NCI-H1092 (cell line): ENCODE measurements at places on chromosomes 2 and 18.
A peak's percentile ranks its signal among the peaks of the same experiment; 100 is the strongest.

- DNase-seq = peak; percentile 10
These were observed 62.8 kb downstream of the ARL6IP6 start for GRCh38 chr2:152781175-152781574.

GRCh38 chr2:102771114-102771513 lies 9.3 kb downstream of the TMEM182 start:
- DNase-seq = no peak

- no peak for DNase-seq
These were observed 119.2 kb downstream of the VAPA start for GRCh38 chr18:10033016-10033399.

DNA sequence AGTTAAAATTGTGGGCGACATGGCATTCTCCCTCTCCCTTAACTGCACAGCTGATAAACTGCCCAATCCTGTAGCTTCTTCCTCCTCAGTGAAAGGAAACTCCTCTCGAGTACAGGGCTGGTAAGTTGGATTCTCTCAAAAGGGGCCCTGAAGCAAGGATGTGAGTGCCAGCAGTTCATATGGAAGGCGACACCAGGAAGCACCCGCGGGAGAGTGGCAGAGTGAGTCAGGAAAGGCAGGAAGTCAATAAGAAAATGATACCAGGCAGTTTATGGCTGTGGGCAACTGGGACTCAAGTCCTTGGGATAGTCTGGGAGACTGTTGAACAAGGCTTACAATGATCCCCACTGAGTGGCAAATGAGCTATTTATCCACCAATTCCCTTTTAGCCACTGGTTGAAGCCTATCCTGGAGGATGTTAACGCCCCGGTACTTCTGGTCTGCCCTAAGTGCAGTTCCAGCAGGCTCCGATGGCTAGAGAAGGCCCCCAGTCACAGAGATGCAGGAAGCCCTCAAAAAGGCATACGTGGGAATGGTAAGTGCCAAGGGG lies 34.8 kb downstream of the ABHD3 start:
- no peak for DNase-seq

DNA sequence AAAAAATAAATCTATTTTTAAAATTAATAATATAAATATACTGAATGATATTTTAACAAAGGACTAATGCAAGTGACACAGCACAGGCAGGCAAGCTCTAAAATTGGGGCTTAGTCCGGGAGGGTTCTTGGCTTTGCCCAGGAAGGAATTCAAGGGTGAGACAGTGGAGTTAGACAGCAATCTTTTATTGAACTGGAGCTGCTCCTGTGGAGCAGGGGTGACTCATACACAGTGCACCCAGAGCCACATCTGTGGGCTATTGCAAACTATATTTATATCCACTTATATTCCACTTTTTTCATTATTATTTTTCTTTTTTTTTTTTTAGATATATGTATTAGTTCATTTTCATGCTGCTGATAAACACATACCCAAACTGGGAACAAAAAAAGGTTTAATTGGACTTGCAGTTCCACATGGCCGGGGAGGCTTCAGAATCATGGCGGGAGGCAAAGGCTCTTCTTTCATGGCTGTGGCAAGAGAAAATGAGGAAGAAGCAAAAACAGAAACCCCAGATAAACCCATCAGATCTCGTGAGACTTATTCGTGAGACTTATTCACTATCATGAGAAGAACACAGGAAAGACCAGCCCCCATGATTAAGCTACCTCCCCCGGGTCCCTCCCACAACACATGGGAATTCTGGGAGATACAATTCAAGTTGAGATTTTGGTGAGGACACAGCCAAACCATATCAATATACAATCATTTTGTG lies 437.1 kb downstream of the BCL11A start:
- no peak for DNase-seq

DNA sequence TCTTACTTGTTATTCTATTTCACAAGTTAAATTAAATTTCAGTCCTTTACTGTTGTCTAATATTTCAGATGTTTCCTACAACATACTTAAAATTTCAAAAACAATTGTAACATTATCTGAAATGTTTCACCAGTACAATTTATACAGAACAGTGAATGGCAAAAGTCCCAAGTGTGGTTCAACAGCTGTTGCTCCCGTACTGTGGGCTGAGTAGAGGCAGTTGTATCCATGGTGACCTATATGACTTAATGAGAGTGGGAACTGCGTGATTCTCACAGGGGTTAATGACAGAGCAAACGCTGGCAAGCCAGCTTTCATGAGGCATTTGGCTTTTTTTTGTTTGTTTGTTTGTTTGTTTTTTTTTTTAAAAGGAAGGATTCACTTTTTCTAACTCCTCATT lies 5.3 kb upstream of the PLCL1 start:
- peak; percentile 27 for DNase-seq

DNA sequence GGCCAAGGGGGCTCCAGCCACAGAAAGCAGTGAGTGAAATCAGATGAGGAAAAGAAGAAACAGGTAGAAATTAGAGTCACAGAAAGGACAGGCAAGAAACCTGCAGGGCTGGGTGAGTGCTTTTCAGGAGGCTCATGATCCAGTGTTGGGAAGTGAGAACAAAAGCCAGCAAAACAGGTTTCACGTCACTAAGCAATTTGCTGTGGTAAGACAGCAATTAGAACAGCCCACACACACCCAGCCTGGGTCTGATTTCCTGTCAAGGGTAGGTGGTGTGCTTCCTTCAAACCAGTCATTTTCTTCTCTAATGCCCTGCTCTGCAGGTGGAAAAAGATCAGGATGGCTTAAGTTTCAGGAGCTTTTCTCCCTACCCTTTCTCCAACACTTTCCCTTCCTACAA lies 52.9 kb upstream of the XDH start:
- no peak for DNase-seq

DNA sequence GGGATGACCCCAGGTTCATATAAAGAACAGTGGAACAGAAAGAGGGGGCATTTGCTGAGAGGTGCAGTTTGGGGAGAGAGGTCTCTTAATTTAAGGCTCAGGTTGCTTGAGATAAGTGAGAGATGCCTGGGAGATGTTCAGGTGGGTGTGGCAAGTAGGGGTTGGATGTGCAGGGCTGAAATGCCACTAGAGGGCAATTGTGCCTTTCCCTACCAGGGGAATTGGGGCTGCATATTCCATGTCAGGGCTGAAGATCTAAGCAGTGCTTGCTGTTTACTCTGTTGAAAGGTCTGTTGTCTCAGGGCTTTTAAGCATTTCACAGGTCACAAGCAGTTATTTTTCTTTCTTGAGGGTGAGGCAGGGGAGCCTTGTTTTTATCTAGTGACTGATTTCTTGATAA lies 7.8 kb downstream of the CCDC85A start:
- peak; percentile 20 for DNase-seq

- no peak for DNase-seq
These were observed 36.5 kb upstream of the TFCP2L1 start for GRCh38 chr2:121321476-121321875.

GRCh38 chr2:50691513-50691912 lies 340.4 kb downstream of the NRXN1 start:
- DNase-seq = no peak

DNA sequence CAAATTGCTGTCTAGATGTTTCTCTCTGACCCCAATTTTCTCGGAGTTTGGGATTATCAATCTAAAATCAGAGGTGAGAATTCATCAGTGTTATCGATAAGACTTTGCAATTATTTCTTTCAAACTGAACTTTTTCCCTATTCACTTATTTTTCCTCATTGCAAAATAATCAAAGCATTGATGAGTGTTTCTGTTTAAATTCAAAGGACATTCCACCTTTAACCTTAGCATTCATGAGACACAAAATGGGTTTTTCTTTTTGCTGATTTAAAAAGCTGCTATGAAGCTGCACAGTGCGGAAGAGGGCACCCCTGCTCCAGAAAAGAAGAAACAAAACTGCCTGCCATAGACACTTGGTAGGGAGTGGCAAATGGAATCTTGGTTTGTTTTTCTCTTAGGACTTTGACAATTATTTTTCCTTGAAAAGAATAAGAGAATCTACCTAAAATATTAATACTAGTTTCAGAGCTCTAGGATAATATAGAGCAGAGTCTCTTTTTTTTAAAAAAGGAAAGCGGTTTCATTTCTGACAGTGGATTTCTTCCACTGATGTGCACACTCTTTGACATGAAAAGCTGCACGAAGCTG lies 203.4 kb downstream of the TGIF1 start:
- no peak for DNase-seq

DNA sequence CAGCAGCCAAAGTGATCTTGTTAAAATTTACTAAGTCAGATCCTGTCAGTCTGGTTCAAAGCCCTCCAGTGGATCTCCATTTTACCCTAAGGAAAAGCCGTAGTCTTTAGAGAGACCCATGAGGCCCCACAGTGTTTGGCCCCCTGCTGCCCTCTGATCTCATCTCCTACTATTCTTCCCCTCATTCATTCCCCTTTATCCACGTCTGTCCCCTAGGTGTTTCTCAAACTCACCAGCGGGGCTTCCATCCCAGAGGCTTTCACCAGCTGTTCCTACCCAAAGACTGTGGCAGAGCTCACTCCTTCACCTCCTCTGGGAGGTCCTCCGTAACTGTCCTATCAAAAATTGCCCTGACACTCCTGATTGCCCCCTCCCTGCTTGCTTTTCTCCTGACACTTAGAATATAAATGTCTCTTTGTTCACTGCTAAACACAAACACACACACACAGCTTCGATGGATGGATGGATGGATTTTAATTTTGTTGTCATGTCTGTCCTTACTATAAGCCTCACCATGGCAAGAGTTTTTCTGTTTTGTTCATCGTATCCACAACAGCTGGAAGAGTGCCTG lies 26.1 kb downstream of the LIMS1 start:
- DNase-seq = no peak

- DNase-seq = no peak
These were observed 4.1 kb downstream of the ZEB2 start for GRCh38 chr2:144515696-144516410.

GRCh38 chr18:49041435-49042245 lies 90.9 kb upstream of the SMAD7 start:
- no peak for DNase-seq

- no peak for DNase-seq
These were observed 166.8 kb downstream of the NR4A2 start for GRCh38 chr2:156165742-156166141.

- no peak for DNase-seq
These were observed 8.5 kb downstream of the STEAP3 start for GRCh38 chr2:119231975-119232665.

DNA sequence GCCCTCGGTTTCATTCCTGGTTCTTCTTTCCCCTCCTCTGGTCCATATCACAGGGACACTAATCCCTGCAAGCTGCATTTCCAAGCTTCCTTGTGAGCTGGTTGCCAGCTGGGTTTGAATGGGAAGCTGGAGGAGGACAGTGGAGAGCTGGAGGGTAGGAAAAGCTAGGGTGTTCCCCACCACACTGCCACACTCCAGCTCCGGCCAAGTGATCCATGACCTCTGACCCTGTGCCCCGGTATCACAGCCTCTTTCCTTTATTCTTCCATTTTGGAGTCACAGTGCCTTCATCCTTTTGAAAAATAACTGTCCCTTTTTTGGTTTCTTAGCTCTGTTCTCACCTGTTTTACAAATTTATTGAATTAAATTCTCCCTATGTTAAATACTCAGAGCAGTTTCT lies 13.1 kb upstream of the NR4A2 start:
- DNase-seq = no peak

GRCh38 chr2:151878655-151879563 lies 50.7 kb upstream of the ARL5A start:
- no peak for DNase-seq

DNA sequence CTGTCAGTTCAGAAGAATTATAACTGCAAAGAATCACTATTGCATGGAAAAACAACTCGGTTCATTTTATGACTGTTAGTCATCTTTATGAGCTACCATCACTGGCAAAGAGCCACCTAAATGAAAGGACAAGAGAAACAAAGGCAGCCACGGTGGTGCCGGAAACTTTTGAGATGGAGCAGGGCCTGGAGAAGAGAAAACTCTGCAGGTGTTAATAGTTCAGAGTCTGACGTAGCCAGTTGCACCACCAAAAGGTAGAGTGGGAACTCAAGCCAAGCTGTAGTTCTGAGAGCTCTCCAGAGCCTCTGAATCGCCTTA lies 110.9 kb downstream of the FTCDNL1 start:
- no peak for DNase-seq

GRCh38 chr2:27958711-27959378 lies 68.3 kb downstream of the BABAM2 start:
- DNase-seq = no peak

DNA sequence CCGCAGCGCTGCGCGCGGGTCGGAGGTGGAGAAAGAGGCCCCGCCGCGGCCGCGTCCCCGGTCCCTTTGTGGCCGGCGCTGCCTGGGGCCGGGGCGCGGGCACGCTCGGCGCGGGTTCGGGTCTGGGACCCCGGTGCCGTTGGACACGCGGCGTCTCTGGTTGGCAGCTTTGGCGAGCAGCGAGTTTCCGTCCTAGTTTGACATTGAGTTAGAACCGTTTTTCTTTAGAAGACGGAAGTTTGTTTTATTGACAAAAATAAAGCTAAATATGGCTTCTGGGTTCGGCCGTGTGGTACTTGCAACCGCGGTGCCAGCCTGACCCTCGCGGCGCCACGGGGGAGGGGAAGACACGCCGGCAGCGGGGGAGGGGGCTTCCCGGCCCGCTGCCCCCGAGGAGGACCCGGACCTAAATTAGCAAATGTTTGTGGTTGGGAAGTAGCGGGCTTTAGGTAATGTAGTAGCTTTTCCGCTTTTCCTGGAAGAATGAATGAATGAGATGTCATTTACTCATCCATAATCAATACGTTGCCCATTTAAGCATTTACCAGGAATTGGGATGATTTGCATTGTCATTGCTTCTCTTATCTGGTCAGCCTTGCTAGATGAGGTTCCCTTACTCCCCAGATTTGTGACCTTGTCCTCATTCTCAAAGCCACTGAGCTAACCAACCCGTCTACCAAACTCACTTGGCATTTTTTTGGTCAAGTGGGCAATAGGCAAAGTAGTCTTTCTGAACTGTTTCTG lies 530 bp downstream of the GALNT1 start:
- DNase-seq = no peak

DNA sequence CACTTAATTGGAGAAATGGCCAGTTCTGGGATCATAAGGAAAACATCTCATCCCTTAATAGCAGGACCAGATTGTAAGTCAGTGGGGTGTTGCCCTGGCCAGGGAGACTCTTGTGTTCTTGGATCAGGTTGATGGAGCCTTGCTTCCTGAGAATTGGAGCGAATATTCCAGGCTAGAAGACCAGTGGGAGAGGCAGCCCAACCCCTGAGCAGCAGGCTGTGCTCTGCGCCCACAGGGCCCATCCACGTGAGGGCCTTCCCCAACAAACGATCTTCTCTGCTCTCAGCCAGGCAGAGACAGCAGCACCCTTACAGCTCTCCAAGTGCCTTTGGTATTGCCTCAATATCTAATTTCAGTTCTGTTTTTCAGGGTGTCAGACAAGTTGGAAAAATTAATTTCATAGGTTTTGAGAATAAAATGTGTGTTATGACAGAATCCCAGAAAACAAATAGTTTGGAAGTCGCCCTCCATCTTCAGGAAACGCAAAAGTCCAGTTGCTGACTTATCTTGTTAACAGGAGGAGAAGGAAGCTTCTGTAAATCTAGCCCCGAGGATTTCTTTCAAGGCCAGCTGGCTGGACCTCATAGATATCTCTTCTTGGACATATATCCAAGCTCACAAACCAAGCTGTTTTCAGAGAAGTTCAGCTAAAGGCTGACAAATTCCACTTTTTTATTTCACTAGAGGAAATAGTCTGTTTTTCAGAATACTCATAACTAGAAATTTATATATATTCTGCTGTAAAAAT lies 105.5 kb downstream of the COPS8 start:
- DNase-seq = no peak
